ENCODE measurements at places on chromosomes 5 and 9.

GRCh38 chr9:78363221-78363620, 66.3 kb downstream of the PSAT1 start:
- no peak for DNase-seq

DNA sequence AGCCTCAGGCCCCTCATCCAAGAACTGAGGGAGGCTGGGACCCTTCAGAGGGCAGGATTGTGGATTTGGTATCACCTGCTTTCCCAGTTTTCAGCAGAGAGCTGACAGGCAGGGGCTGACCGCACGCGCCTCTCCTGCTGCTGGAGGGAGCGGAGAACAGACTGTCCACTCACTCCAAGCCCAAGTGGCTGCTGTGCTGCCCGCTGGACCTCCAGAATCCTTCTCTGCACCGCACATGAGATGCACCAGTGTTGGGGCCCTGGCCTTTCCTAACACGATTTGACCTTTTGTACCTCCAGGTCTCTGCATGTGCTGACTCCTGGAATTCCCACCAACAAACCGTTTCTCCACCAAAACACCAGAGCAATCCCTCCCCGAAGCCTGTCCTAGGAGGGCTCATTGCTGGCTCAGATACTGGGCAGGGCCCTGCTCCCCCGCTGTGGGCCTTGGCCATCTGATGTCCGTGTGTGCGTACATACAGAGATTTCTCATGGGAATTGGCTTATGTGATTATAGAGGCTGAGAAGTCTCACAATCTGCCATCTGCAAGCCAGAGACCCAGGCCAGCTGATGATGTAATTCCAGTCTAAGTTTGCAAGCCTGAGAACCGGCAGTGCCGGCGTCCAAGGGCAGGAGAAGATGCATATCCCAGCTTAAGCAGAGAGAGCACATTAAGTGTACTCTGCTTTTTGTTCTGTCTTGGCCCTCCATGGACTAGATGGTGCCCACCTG, 141.7 kb downstream of the GADD45G start:
- DNase-seq = peak; percentile 92

GRCh38 chr5:154194345-154195329, 4.1 kb downstream of the GALNT10 start:
- DNase-seq = peak; percentile 65

GRCh38 chr5:172630986-172631385, 10.1 kb upstream of the NEURL1B start:
- no peak for DNase-seq

DNA sequence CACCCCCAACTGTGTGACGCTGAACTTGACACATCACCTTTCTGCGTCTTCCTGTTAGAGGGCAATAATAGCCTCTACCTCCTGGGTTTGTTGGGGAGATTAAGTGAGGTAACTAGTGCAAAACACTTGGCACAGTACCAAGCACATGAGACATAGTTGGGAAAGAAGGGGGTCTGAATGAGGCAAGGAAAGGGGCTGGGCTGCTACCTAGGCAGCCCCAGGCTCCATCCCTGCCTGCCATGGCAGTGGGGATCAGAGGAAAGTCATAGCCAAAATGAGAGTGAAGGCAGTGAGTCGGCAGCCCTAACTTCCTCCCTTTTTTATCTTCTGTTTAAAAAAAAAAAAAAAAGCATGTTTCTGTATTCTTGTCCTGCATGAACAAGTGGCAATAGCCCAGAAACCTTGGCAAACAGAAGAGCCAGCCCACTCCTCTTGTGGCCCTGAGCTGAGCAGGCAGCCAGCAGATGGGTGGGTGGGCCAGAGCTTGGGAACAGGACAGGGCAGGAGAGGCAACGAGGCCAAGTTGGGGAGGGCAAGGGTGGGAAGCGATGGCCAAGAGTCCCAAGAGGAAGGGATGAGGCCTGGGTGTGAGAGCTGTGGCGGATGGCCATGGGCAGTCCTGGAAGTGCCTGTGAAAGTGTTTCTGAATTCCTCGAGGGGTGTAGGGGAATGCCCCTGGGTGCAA, 11.4 kb downstream of the CAMK2A start:
- DNase-seq = no peak

- no peak for DNase-seq
These were observed 15.5 kb downstream of the FGD3 start for GRCh38 chr9:92962846-92963245.

- DNase-seq = no peak
These were observed 74.4 kb downstream of the FAM114A2 start for GRCh38 chr5:153964191-153964879.

DNA sequence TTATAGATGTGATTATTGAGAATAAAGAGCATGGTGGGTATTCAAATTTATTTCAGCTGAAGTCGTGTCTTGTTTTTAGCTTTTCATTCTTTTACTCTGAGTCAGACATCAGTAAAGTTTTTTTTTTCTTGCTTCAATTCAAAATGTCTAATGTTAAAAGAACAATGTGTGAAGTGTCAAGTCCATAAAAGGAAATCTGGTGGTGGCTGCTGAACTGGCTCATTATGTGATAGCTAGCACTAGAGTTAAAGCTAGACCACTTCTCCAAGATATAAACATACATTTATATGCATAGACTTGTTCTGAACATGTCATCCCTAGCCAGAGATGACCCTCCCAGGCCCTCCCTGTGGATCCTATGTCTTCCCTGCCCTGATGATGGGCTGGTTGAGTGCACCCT, 338.3 kb downstream of the RAB3C start:
- DNase-seq = no peak

GRCh38 chr9:23622396-23622795, 203.6 kb downstream of the ELAVL2 start:
- no peak for DNase-seq

DNA sequence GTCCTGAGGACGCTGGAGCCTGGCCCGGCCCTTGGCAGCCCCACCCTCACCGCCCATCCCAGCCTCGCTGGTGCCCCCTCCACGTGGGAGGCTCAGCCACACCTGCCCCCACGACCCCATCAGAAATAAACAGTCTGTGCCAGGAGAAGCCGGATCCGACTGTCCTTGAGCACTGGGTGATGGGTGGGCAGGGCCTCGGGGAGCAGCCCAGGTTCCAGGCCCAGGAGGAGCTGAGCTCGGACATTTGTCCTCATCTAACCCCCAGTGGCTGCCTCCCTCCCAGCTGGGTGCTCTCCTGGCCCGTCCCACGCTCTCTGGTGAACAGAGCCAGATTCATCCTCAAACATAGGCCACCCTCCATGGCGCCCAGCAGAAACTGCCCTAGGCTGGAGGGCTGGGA, 4.6 kb upstream of the PTGDS start:
- no peak for DNase-seq

DNA sequence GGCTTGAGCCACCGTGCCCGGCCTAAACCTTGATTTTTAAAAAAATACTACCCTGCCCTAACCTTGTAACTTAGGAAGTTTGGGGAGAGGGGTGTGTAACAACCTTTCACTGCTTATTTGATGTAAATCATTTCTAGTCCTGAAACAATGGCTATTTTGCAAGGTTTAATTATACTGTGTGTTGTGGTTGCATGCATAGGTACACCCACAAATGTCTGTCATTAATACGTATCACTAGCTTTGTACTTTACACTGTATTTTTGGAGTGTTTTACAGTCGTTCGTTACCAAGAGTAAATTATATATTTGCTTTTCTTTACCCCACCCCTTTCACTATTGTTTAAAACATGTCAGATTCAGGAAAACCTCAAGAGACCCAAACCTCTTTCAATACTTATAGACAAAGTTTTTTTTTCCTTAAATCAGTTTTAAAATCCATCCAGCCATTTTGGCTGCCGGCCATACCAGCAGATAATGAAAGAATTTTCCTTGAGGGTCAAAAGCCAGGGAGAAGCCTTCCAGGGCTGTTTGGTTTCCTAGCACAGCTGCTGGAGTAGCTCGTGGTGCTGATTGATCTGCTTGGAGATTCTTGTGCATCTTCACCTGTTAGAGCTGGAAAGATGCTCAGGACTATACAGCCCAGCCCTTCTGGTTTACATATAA, 50.7 kb downstream of the DOCK8 start:
- DNase-seq = no peak

DNA sequence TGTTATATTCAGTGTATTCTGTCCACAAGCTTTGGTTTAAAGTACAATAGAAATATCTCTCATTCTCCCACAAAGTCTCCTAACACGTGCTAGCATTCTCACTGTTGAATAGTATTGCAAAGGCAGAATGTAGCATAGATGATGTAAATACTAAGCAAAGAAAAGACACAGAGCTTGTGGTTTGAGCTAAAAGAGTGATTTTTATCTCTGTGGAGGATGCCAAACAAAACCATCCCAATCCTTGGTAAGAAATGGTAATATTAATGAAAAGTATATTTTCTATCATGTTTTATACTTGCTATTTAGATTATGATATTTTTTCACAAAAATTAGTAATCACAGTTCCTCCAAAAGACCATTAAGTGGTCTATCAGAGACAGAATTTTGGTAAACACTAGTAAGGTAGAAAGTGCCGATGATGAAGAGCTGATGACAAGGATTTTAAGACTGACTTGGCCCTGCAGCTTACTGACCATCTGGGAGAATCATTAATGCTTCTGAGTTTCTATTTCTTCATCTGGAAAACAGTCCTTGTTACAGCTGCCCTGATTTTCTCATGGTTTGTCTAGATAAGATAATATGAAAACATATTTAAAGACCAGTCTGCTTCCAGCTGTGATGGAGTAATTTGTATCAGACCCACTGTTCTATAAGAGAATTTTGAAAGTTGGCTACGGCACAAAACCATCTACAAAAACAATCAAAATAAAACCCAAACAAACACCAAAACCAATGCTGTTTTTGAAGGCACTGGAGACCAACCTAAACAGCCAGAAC, 510.2 kb downstream of the SPATA31D1 start:
- DNase-seq = peak; percentile 38

- DNase-seq = no peak
These were observed 10.4 kb downstream of the PKN3 start for GRCh38 chr9:128712451-128713410.

GRCh38 chr5:103450333-103451061, 112.1 kb downstream of the NUDT12 start:
- DNase-seq = peak; percentile 35

DNA sequence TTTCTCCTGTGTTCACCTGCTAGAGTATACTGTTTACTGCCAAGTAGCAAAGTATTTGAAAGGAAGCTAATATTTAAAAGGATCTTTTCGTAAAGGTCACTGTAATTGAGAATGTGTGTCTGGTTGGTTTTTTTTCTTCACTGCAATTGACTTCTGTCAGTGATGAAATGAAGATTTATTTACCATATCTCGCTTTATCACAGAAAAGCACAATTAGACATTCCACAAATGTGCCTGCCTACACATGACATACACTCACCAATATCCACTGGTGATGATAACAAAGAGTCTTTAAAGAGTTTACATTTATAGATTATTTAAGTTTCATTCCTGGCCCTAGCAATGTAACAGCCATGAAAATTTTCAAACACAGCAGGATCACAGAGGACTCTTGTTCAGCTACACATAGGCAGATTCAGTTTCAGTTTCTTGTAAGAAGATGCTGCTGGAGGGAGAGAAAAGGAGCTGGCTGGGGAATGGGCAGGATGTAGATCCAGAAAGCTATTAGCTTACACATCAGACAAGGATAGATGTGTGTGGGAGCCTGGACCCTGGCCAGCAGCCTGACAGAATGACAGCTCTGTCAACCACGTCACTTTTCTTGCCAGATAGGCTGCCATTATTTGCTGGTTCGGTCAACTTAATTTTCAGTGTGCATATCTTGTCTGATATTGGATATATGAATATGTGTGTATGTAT, 104.0 kb downstream of the GDNF start:
- peak; percentile 64 for DNase-seq

DNA sequence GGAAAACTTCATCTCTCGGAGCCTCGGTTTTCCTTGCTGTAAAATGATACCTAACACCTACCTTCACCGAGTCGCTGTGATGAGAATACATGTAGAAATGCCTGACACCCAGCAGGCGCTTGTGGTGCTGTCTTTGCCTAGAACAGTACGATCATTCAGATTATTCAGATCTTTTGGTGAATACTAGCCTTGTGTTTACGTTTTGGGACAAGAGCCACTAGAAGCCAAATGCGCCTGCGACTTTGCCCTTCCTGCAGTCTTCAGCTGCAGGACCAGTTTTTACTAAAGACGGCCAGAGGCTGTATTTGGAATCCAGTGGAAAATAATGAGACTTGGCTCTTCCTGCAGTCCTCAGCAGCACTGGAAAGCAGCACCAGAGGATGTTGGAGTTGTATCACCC, 189.6 kb downstream of the TRIO start:
- no peak for DNase-seq

DNA sequence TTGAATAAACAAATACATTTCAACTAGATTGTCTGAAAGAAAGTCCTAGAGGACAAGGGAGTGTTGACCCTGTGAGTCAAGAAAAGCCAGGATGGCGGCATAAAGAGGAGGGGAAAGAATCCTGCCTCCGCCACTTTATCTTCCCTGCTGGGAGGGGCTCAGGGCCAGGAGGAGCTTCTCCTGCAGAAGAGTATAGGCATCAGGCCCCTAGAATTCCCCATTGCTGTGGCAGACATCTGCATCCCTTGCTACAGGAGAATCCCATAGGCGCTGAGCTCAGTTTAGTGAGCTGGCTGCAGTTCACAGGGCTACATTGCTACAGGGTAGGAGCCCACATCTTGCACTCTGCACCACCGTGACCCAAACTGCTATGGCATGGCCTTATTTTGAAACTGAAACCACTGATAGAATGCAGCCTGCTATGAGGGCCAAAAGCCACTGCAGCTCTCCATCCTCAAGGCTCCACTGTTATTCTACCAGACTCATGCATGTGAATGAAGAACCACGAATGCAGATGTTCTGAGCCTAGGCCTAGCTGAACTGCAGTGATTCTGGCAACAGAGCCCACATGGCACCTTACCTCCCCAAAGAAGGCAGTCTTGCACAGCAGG, 941.4 kb upstream of the CTNND2 start:
- no peak for DNase-seq

- DNase-seq = no peak
These were observed 49.9 kb upstream of the C5orf46 start for GRCh38 chr5:147956064-147956841.

DNA sequence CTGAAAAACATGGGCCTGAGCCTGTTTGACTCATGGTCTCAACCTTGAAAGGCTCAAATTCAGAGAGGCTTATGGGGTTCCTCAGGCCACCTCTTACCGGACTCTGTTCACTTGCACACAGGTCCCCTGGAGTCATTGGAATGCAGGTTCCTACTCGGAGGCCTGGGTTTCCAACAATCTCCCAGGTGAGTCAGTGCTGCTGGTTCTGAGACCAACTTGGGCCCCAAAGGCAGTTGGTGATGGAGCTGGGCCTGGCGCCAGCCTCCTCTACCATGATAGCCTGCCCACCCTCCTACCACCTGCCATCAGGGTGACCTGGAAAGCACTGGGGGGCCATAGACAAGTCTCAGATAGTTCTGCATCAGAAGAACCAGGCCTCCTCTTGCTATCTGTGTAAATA, 188.4 kb downstream of the RGS3 start:
- DNase-seq = no peak

DNA sequence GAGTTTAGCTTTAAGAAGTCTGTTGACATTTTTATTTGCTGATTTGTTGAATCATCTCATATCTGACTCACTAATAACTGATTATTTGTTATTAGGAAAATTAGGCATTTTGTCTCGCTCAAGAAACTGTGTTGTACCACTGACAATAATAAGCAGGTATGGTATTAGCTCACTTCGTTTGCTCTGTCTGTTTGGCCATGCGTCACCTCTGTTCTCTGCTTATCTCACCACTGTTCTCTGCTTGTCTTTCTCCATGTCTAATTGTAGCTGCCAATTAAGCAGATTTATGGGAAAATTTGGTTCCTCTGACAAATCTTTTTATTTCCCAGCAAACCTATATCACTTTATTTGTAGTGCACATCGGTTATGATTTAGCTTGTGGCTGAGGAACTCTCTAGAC, 138.9 kb downstream of the WDR41 start:
- DNase-seq = no peak
